Activated T-cell treated with anti-CD3 and anti-CD28 coated beads for 24 hours (primary cell): ENCODE measurements at places on chromosomes 1 and 21.

GRCh38 chr1:168636200-168636599 is 59.8 kb downstream of the XCL1 start:
- no peak for DNase-seq

- no peak for DNase-seq
Observed at GRCh38 chr1:38997901-38998190, 6.8 kb downstream of the AKIRIN1 start.

- DNase-seq, result no peak
Observed at GRCh38 chr1:60972841-60973364, 109.5 kb upstream of the NFIA start.

DNA sequence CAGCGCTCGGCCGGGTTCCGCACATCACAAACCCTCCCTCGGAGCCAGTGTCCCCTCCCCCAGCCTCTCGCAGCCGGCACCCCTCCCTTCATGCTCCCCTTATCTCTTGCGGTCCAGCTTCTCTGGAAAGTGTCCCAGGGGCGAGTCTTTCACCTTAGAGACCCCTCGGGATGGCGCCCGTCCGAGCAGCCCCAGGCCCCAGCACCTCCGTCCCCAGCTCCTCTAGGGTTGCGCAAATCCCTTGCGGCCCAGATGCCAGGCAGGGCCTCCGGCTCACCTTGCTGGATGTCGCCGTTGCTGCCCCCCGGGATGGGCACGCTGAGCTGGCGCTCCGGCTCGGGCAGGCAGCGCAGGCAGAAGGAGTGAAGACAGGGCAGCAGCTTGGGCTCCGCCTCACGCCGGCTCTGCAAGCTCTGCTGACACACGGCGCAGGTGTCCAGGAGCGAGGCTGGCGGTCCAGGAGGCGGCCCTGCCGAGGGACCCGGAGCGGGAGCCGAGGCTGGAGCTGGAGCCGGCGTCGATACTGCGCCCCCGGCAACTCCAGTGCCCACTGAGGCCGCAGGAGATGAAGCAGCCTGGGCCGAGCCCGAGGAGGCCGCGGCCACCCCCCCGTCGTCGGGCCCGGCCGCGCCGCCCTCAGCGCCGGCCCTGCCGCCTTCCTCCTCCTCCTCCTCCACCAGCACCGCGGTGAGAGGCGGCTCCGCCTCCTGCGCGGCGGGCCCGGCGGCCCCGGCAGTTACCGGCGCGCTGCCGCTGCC is 550 bp downstream of the TRIM33 start:
- DNase-seq, result peak; percentile 9

DNA sequence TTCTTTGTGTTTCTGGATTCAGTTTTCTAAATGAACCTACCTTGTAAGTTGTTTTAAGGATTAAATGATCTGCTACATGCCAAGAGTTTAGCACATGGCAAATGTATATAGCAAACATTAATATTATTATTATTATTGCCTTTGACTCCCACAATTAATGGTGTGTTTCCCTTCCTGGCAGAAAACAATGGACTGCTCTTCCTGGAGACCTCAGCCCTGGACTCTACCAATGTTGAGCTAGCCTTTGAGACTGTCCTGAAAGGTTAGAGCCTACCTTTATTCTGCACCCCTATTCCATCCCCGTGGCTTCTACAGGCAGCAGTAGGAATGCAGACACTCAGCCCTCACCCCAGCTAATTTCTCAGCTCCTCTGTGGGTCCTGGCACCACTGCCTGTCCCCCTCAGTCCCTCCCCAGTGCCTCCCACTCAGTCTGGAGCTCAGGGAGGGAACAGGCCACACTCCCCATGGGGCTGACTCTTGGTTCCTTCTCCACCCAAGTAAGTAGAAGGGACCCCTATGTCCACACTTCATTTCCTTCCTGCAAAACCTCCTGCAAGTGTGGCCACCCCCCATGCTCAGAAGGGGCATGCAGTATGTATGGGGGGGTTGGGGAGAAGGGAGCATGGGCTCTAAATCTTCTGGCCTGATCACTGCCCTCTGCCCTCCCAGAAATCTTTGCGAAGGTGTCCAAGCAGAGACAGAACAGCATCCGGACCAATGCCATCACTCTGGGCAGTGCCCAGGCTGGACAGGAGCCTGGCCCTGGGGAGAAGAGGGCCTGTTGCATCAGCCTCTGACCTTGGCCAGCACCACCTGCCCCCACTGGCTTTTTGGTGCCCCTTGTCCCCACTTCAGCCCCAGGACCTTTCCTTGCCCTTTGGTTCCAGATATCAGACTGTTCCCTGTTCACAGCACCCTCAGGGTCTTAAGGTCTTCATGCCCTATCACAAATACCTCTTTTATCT is 8.8 kb downstream of the RAB25 start:
- no peak for DNase-seq

GRCh38 chr1:8139941-8140340 is 113.8 kb upstream of the ERRFI1 start:
- no peak for DNase-seq

- DNase-seq, result no peak
Observed at GRCh38 chr1:223230161-223230881, 87.3 kb upstream of the TLR5 start.

- no peak for DNase-seq
Observed at GRCh38 chr1:187237542-187237941, 408.8 kb downstream of the PLA2G4A start.

DNA sequence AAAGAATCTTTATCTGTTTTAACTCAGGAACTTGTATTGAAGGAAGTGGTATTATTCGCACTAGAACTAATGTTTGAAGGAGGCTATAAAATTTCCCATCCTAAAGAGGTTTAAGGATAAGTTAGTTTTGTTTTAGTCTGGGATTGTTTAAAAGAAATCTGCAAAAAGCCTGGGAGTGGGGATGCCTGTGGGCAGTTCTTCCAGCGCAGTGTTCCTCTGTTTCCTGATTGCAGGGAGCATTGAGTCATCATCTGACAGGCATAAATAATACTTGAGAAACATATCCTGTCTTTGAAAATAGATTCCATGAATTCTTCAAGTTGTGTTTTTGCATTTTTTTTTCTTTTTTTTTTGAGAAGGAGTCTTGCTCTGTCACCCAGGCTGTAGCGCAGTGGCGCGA is 350.8 kb upstream of the PTBP2 start:
- DNase-seq, result no peak

GRCh38 chr1:175564119-175564518 is 179.3 kb downstream of the TNR start:
- DNase-seq, result no peak

- no peak for DNase-seq
Observed at GRCh38 chr1:208024406-208024805, 113.5 kb upstream of the CD34 start.

- DNase-seq, result no peak
Observed at GRCh38 chr1:110360431-110360830, 21.3 kb downstream of the RBM15 start.

DNA sequence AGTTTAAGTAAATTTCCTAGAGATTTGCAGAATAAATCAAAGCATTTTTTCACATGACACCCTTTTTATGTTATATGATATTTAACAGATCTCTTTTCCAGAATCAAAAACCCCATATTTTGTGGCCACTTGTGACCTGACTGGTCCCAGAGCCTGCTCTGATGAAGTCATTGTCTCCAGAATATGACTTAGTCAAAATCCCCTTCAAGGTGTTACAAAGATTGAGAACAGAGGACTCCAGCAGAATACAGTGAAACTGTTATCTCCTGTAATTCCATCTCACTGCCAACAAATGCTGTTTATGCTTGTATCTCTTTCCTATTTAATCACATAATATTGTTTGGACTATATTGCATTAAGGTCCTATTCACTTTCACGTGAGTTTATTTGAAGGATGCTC is 25.6 kb downstream of the RGS1 start:
- no peak for DNase-seq

- DNase-seq, result no peak
Observed at GRCh38 chr1:39922251-39922688, 20.6 kb upstream of the MYCL start.

DNA sequence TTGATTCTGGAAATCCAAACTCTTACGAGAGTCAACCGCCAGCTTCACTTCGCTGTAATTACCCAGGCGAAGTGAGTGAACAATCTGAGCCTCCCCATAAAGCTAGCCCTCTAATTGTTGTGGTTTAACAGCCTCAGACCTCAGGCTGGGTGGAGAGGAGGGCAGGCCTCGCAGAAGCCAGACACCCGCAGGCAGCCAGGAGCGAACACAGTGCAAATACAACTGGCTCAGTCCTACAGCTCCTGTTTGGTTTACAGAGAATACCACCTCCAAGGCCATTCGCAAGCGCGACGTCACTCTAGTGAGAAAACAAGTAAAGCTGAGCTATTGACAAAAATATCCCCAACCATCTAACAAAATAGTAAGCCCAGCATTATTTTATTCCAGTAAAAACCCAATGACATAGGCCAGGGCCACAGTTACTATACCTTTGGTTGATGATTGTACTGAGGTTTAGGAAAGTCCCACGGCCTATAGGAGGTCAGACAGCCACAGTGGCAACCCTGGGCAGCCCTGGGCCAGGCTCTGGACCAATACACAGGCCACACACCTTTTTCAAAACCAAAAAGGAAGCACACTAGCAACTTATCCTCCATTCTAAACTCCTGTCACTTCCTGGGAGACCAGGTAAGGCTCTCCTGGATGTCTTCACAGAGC is 163.3 kb downstream of the ETS2 start:
- no peak for DNase-seq

DNA sequence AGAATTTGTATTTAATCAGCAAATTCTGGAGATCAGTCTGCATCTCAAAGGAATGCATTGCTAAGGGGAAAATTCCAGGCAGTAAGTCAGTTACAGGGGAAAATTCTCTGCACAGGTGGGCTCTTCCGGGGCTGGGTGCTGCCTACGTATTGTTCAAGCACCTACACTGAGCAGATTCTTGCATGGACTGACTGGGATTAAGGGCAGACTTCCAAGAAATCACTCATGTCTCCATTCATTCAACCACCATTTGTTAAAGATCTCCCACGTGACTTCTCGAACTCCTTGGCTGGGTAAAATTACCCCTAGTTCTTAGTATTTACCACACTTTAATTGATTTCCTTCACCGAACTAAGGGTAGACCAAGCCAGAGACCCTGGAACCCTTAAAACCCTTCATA is 28.2 kb upstream of the KCNE1 start:
- DNase-seq, result no peak

GRCh38 chr1:150015651-150016131 is 5.2 kb upstream of the OTUD7B start:
- DNase-seq, result no peak

GRCh38 chr1:18373882-18374493 is 106.7 kb upstream of the KLHDC7A start:
- DNase-seq, result no peak

DNA sequence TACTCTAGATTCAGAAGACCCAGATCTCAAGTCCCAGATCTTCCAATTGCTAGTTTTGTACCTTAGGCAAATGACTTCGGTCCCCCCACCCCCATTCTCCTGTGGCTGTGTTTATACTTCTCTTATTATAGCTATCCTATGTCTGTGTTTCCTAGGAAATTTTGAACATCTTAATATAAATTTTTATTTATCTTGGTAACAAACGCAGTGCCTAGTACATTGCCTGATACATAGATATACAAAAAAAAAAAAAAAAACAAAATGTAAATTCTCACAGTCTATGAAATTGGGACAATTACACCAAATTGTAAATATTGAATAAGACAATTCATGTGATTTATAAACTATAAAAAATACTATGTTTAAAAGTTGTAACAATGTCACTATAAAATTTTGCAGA is 84.1 kb upstream of the SLC44A3 start:
- no peak for DNase-seq

GRCh38 chr1:41523949-41524675 is 39.6 kb upstream of the EDN2 start:
- no peak for DNase-seq

DNA sequence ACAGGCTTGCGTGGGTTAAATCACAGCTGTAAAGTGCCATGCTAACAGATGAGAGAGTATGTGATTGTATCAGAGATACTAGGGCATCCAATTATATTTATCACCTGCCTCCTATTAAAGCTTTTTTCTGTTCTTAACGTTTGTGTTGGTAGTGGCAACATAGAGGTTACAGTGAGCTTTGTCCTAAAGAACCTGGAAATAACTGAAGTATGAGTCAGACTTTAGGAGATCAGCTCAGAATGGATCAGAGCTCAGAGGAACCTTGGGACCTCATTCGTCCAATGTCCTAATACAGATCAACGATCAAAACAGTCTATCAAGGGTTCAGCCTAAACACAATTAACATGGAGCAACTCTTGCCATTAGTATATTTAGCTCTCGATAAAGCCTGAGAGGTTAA is 81.0 kb downstream of the RGS7 start:
- DNase-seq, result no peak

DNA sequence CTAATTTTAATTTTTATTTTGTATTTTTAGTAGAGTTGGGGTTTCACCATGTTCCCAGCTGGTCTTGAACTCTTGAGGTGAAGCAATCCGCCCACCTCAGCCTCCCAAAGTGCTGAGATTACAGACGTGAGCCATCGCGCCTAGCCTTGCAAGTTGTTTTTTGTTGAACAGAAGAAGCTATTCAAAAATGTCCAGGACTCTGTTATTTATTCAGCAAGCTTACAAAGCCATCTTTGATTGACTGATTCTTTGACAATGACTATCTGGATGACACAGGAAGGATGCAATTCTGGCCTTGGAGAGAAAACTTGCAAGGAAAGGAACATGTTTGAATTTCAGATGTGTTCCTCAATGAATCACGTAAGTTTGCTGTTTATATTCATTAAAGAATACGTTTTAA is 63.5 kb downstream of the MAP3K7CL start:
- DNase-seq, result no peak

- DNase-seq, result no peak
Observed at GRCh38 chr1:25554886-25555752, 11.7 kb downstream of the LDLRAP1 start.

- DNase-seq, result no peak
Observed at GRCh38 chr1:5597171-5597850, 394.9 kb downstream of the NPHP4 start.

DNA sequence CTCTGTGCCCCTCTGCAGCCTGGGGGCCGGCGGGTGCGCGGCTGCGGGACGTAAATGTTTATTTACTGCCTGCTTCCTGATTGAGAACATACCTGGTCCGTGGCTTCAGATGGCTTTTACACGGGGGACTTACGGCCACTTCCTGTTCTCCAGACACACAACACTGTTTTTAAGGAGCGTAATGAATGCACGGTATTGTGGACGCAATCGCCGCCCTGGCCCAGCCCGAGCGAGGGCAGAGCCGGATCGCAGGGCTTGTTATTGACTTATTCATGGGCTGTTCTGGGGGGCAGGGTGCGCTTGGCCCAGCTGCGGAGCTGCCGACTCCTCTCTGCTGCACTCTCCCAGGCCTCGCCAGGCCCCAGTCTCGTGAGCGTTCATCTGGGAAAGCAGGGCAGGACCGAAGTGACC is 52.8 kb upstream of the ACTRT2 start:
- no peak for DNase-seq

GRCh38 chr21:44428281-44428960 is 26.9 kb upstream of the LRRC3 start:
- DNase-seq, result peak; percentile 6

GRCh38 chr1:116329524-116330341 is 43.3 kb upstream of the ATP1A1 start:
- DNase-seq, result no peak

GRCh38 chr1:64518692-64519481 is 49.0 kb downstream of the CACHD1 start:
- DNase-seq, result no peak
